ENCODE measurements at places on chromosomes 1 and 21.

DNA sequence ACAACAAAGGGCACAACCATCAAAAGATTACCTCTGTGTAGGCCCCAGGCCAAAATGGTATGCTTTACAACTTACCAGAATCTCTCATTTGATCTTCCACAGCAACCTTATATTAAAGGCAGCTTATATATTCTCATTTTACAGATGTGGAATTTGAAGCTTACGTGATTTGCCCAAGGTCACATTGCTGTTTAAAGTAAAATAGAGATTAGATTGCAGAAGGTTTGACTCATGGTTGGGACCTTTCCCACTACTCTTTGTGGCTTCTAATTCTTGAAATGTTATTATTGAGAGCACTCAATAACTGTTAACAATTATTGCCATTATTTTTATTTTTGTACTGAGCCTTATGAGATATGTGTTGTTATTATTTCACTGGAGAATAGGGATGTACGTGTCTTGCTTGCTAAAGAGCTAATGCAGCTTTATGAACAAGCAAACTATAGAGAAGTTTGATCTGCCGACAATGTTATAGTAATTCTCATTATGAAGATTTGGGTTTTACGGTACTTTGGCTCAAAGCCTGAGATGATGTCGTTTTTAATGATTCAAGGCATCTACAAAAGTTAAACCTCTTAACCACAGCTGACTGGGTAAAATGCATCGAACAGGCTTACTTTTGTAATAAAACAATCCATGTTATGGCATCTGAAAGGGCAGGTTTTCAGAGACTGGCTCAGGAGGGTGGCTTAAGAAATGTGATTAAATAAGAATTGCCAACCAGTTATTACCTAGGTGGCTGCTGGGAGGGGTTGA is 43.3 kb upstream of the TSNAX start:
- DNase-seq: no peak

DNA sequence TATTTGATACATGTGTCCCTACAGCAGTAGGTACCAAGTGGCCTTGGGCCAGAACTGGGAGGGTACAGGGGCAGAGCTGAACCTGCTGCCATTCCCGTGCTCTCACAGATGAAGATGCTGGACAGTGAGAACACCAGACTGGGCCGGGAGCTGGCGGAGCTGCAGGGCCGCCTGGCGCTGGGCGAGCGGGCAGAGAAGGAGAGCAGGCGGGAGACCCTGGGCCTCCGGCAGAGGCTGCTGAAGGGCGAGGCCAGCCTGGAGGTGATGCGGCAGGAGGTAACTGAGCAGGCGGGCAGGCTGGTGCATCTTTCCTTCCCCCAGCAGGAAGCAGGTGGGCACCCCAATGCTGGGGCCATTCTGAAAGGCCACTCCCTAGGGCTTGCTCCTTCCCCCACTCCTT is 21.9 kb downstream of the MFAP2 start:
- DNase-seq: no peak

- DNase-seq: no peak
Measured at GRCh38 chr1:185834371-185834905, 100.2 kb downstream of the HMCN1 start.

- no peak for DNase-seq
Measured at GRCh38 chr1:208510192-208510952, 266.2 kb upstream of the PLXNA2 start.

- no peak for DNase-seq
Measured at GRCh38 chr1:12206792-12207424, 22.9 kb upstream of the VPS13D start.

DNA sequence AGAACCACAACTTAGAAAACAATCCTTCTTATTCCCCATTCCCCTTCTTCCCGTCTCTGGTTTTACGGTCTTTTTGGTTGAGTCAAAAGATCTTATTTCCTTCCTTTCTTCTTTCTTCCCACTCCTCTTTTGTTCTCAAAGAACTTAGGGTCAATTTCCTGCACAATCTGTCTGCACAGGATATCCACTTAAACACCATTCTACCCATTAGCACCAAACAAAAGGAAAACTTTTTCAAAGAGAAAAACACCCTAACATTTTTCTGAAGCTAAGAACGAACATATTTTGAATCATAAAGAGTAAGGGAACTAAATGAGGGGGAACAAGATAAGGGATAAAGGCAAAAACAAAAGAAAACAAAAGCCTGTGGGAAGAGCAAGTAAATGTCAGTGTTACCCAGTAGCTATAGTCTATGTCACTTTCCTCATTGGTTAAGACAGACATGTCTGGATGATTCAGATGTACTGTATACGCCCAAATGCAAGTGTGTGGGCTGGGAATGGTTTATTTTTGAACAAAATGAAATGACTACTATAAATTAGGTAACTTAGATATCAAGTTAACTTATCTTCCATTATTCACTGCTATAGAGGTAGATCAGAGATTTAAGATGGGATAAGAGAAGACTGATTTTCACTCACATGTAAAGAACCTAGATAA is 59.9 kb downstream of the TOR3A start:
- no peak for DNase-seq

GRCh38 chr21:17786851-17787181 is 32.3 kb downstream of the C21orf91 start:
- DNase-seq: no peak

GRCh38 chr1:167821356-167821685 is 92.6 kb downstream of the ADCY10 start:
- no peak for DNase-seq

DNA sequence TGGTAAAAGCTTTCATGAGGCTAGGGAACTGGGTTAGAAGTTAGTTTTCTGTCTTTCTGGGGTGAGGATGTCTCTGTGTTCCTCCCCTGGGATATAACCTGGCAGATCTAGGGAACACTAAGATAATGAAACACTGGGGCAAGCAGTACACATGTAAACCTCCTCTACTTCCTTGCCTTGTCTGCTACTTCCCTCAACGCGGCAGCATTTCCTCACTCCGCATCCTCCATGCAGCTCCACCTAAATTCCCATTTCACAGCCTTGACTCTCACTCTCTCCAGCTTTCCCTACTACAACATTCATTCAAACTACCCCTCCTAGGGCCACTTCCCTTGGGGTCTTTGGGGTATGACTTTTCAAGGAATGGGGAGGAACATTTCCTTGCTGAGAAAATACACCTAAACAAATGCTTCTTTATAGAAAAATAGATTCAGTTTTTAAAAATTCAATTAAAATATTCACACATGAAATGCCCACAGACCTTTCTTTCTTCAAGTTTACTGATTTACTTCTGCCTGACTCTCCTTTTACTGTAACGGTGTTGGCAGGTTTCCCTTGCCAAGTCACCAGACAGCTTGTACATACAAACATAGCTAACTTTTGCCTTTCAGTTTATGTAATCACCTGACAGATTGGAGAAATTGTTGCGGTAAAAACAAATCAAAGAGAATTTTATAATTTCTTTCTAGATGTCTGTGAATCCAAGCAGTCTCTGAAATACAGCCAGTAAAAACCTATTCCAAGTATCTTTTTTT is 90.1 kb downstream of the TNFSF18 start:
- DNase-seq: no peak

- DNase-seq: no peak
Measured at GRCh38 chr1:32783851-32784250, 33.3 kb downstream of the YARS1 start.

GRCh38 chr21:45804809-45805313 is 161.3 kb downstream of the PCBP3 start:
- no peak for DNase-seq

- DNase-seq: no peak
Measured at GRCh38 chr1:84103197-84103992, 40.7 kb upstream of the PRKACB start.

DNA sequence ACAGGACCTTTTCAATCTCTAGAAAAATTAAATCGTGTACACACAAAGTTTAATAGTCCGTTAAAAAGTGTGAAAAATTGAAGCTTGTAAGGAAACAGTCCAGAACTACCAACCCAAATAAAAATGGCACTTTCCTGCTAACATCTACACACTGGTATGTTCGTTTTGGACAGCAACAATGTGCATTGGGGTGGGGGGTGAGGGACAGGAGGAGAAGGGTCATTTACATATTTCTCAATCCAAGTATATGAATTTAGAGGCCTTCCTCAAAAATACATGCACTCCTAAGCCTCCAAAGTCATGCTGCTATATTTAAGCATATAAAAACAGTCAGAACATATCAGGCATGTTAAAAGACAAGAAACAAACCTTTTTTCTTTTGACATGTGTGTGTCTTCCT is 2.5 kb downstream of the PPP1R15B start:
- DNase-seq: no peak

- DNase-seq: no peak
Measured at GRCh38 chr1:22330092-22330759, 121.4 kb upstream of the ZBTB40 start.

GRCh38 chr1:151290709-151291303 is 8.7 kb downstream of the ZNF687 start:
- no peak for DNase-seq

- DNase-seq: no peak
Measured at GRCh38 chr1:203463469-203464062, 12.0 kb upstream of the PRELP start.

DNA sequence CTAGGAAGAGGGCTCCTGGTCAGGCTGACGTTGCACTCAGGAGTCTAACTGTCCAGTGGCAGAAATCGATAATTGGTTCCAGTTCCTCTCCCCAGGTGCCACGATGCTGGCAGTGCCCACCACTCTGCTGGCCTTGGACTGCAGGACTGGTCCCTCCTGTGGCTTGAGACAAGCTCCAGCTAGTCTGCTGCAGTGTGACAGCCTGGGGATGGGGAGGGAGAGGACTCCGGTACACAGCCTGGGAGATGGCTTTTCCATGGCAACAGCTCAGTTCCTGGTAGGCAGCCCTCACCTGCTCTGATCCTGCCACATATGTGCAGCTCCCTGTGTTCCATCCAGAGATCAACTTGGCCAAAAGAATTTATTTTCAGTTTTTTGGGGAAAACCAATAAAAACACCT is 239.3 kb downstream of the KCNJ6 start:
- DNase-seq: no peak

DNA sequence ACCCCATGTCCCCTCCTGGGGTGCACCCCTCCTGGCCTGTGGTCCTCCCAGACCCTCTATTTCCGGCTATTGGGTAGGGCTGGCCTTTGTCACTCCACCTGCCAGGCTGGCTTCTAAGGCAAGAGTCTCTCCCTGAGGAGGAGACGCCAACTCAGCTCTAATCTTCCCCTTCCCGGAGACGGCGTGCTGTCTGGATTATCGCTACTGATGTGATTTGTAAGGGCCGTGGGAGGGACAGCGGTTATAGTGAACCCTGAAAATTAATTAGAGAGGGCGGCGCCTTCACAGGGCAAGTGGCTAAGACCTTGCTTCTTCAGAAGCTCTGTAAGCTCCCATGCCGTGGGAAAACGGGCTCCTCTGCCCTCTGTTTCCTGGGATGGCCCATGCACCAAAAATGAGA is 207.0 kb upstream of the VAMP3 start:
- no peak for DNase-seq

DNA sequence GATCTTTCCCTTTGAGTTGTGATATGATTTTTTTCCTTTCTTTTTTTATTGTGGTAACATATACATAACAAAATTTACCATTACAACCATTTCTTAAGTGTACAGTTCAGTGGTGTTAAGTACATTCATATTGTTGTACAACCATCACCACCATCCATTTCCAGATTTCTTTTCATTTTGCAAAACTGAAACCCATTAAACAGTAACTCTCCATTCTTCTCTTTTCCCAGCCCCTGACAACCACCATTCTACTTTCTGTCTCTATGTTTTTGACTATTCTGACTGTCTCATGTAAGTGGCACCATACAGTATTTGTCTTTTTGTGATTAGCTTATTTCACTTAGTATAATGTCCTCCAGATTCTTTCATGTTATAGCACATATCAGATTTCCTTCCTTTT is 30.3 kb downstream of the CEP350 start:
- DNase-seq: no peak

- DNase-seq: no peak
Measured at GRCh38 chr1:243605604-243606003, 244.4 kb downstream of the AKT3 start.

DNA sequence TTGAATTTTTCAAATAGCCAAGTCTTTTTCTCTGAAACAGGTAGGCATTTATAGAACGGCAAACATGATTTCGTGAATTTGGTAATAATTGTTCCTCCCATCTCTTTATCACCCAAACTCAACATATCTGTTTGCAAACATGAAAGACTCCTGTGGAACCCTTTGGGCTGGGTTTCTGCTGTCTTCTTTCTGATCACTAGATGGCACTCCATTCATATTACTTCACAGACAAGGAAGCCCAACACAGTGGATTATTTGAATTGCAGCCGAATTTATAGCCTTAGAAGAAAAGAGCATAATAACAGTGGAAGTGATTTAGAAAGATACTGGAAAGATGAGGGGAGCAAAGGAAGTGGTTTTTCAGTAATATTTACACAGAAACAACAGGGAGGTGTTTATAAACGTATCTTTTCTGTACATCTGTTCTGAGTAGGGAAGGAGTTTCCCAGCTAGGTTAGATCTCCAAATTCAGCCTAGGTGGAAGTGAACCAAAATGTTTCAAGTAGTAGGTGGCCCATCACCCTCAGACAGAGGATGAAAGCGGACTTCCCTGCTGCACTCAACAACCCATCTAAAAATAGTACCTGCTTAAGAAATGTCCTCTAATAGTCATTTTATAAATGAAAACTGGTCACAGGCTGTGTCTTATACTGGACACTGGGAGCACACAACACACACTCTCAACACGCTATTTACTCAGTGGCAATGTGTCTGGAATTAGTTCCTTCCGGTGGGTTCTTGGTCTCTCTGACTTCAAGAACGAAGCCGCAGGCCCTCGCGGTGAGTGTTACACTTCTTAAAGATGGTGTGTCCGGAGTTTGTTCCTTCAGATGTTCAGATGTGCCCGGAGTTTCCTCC is 67.6 kb downstream of the MAP3K21 start:
- no peak for DNase-seq

- DNase-seq: no peak
Measured at GRCh38 chr1:243459059-243459458, 203.2 kb downstream of the SDCCAG8 start.

- DNase-seq: no peak
Measured at GRCh38 chr1:188386161-188386560, 1557.4 kb downstream of the PLA2G4A start.

DNA sequence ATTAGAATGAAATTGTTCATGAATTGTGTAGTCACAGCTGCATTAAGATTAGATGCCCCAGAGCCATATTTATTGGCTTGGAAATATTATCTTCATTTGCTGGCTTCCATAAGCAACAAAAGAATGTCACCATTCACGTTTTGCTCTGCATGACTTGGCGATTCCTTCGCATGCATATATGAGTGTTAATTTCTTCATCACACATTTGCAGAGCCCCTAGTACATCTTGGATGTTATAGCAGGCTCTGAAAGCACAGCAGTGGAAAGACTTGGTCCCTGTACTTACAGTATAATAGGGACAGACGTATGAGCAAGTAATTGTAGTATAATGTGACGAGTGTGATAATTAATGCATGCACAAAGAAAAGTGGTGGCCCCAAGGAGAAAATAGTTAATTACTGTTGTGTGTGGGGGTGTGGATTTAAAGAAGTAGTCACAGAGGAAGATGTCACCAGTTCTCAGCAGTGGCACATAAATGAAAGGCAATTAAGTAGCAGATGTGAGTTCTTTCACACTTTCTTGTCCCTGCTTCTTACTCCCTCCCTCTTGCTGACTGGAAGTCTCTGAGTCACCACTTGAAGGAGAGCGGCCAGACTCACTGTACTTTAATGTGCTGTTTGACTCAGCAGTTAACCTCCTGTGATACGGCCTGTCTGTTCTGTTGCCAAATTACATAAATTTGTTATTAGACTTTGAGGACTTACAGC is 21.0 kb downstream of the S100A10 start:
- DNase-seq: no peak
